NCI-H187 (cell line): ENCODE measurements at places on chromosomes 6 and 20.

- DNase-seq, result no peak
These were observed 127.8 kb downstream of the ATXN1 start for GRCh38 chr6:16633465-16633864.

DNA sequence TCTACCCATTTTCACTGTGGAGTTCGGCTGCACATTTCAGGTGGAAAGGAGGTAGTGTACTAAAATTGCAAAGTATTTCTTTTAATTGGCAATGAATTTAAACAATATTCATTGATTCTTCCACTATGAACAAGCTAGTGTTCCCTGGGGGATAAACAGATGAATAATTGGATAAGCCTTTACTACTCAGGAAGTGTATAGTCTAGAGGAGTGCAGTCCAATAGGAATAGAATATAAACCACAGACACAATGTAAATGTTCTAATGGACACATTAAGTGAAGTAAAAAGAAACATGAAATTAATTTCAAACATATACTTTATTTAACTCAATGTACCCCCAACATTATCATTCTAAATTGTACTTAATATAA is 28.7 kb downstream of the SGK1 start:
- no peak for DNase-seq

- DNase-seq, result no peak
These were observed 405.8 kb downstream of the CDH4 start for GRCh38 chr20:61657721-61658377.

DNA sequence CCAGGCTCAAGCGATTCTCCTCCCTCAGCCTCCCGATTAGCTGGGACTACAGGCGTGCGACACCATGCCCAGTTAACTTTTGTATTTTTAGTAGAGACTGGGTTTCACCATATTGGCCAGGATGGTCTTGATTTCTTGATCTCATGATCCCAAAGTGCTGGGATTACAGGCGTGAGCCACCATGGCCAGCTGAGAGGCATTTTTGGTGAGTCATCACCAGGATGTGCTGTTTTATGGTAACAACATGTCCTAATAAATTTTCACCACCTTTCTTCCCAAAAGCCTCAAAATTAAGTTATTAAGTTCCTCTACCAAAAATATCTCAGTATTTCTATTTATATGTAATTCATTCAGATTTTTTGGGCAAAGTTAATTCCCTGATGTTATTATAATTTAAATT is 53.5 kb downstream of the COL21A1 start:
- no peak for DNase-seq

GRCh38 chr20:18009116-18009515 is 40.3 kb downstream of the MGME1 start:
- no peak for DNase-seq

GRCh38 chr6:23202207-23202606 is 632.8 kb downstream of the HDGFL1 start:
- DNase-seq, result no peak

DNA sequence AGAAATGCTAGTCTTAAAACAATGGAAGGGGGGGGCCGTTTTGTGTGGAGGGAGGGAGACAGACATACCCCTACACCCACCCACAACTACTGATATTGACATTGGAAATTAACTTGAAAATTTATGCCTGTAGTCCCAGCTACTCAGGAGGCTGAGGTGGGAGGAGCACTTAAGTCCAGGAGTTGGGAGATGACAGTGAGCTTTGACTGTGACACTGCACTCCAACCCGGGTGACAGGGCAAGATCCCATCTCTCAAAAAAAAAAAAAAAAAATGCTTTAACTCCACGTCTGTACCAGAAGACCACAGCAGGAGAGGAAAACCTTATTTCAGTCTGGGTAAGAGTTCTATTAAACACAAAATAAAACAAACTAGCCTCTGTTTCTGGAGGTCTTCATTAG is 2.2 kb downstream of the TBC1D20 start:
- no peak for DNase-seq

DNA sequence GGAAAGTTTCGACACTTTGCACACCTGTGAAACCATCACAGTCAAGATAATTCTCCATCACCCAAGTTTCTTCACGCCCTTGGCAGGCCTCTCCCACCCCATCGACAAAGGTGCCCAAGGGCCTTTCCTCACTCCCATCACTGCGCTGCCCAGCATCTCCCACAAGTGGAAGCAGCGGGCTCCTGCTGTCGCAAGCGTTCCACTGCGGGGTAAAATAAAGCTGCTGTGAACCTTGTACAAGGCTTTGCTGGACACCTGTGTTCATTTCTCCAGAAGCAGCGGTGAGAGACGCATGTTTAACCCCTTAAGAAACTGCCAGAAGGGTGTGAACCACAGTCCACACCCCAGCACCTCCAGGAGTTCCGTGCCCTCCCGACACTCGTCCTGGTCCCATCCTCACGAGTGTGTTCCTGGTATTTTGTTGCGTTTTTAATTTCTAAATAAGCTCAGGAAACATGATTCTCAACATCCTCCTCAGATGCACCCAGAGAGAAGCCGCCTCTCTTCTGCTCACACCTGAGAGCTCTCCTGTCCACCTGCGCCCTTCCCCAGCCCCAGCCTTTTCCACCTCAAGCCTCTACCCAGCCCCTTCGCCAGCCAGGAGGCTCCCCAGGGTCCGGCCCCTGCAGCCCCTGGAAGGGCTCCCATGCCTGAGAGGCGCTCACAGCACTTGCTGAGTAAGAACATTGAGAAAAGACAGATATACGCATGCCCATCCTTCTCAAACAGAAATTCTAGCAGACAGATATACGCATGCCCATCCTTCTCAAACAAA is 97.5 kb downstream of the TAF4 start:
- DNase-seq, result no peak

DNA sequence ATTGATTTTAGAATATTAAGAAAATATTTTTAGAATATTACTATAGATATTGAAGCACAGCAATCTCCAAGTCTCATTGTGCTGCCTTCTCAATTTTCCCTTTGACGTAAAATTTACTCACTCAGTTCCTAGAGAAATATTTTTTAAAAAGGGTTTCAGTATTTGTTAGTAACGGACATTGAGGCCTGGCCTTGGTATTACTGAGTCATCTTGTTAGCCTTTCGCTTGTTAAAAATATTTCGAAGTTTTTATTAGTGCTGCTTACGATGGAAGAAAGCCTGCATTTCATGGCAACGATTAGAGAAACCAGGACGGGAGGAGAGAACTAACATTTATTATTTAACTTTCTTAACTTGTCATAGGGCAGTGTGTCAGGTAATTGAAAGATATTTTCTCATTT is 82.2 kb downstream of the TIAM2 start:
- no peak for DNase-seq

GRCh38 chr6:31956796-31957195 is 2.0 kb downstream of the NELFE start:
- DNase-seq, result no peak

GRCh38 chr6:99130897-99131873 is 183.4 kb upstream of the FBXL4 start:
- no peak for DNase-seq

DNA sequence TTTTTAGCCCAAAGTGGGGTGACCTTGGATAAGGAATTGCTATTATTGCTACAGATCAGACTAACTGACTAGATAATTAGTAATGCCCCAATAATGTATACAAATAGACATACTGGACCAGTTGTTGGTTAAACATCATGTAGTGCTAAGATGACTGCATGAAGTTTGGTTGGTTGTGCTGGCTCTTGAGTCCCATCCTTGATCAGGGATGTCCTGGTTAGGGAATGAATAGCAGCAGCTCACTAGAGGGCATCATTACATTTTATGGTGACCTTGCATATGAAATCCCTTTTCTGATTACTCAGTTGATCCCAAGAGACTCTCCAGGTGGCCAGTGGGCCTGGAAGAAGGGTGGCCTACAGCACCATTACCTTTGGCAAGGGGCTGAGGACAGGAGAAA is 10.9 kb downstream of the TPBG start:
- DNase-seq, result no peak

DNA sequence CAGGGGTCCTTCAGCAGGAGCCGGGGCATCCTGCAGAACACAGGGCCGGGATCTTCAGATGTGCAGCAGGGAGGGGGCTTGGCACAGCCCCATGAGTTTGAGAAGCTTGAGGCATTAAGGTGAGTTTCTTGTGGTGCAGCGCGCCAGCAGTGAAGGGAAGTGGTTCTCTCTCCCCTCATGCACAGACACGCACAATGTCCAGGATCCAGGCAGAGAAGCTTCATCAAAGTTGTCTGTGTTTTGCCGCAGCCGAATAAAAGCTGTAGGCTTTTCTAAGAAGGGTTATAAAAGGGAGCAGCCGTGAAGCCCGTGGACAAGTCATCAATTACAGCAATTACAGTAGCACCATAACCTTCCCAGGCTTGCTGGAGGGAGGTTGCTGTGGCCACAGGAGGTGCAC is 491.0 kb upstream of the CDH4 start:
- DNase-seq, result no peak

- DNase-seq, result no peak
These were observed 13.5 kb downstream of the TMEM170B start for GRCh38 chr6:11551053-11551452.

DNA sequence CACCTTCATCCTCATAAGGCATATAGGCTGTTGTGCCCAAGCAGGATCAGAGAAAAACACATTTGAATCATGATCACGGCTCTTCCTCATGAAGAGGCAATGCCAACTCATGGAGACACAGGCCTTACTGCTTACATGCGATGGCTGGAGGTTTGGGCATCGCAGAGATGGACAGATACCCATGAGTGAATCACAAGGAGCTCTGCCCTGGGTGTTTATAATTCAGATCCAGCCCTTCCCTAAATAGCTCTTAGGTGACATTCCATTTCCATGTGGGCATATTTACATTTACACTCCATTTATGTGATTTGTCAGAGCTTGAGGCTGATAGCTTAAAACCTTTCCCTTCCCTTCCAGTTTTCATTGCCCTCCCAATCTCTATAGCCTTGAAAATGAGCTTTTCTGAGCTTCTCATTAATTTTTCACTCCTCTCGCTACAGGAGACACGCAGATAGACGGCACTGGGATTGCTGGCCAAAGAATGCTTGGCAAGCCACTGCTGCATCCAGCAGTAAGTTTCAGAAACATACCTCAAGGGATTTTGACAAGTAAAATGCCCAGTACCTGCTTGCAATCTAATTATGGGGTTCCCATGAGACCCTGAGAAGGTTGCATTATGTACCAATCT is 249.1 kb downstream of the TBC1D7 start:
- no peak for DNase-seq

DNA sequence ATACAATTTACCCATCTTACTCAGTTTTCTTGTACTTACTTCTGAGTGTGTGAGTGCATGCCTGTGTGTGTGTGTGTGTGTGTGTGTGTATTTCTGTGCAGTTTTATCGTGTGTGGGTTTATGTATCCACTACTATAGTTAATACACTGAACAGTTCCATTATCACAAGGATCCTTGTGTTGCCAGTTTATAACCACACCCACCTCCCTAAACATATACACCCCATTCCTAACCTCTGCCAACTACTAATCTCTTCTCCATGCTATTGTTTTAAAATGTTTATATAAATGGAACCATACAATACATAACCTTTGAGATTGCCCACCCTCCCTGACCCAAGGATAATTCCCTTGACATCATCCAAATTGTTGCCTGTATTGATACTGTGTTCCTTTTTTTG is 18.7 kb downstream of the POFUT1 start:
- no peak for DNase-seq

- DNase-seq, result no peak
These were observed 338.8 kb downstream of the HAO1 start for GRCh38 chr20:7601431-7601830.

DNA sequence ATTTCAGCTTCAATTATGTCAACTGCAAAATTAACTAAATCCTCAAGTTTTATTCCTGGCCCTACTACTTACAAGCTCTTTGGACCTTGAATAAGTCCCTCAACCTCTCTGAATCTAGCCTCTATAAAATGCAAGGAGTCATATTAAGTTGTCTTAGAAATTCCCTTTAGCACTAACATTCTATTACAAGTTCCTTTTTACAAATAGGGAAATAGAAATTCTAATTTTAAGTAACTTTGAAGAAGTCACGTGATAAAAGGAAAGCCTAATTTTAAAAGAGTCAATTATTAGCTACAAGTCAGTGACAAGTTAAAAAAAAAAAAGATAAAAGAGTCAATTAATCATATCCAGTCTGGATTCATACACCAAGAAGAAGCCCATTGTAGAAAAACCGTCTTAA is 24.6 kb upstream of the GTF3C6 start:
- DNase-seq, result no peak

GRCh38 chr6:163182696-163183095 is 231.8 kb upstream of the QKI start:
- no peak for DNase-seq

GRCh38 chr6:145842693-145843546 is 28.3 kb upstream of the FBXO30 start:
- no peak for DNase-seq

DNA sequence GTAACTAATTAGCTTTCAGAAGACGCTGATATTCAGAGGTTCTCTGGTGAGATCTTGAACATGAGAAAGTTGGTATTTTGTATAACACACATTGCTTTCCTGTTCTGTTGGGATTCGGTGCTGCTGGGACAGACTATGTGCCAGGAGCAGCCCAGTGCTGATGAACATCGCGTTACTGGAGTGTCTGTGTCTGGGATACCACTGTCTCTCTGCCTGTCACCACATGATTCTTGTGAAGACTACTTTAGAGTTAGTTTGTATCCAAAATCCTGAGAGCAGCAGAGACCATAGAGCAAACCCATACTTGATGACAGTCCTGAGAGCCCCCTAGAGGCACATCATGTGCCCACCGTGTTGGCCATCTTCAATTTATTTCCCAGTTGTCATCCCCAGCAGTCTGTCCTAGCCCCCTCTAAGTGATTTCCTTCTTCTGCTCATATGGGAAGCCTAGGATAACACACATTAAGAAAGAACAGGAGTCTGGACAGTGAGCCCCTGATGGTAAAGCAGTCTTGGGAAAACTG is 41.8 kb upstream of the TINAG start:
- DNase-seq, result no peak

GRCh38 chr6:55758156-55758937 is 117.0 kb downstream of the BMP5 start:
- DNase-seq, result no peak

GRCh38 chr6:15264902-15265761 is 19.3 kb downstream of the JARID2 start:
- no peak for DNase-seq

- DNase-seq, result no peak
These were observed 25.4 kb upstream of the BCAS1 start for GRCh38 chr20:54095824-54096223.

DNA sequence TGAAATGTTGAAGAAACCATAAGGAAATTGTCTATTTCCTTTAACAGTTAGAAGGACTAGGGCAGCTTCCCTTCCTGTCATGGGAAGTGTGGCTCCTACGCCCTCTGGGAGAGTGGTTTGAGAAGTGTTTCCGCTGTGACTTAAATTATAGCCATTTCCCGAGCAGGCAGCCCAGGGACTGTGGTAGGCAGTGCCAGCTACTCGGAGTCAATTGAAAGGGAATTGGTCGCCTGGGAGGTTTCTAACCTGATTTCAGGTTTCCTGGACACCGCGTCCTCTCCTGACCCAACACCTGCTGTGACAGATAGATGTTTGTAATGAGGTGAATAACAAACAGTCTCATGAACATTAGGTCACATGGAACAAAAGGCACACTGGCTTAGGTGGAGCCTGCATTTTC is 256.1 kb upstream of the PLCB4 start:
- peak; percentile 24 for DNase-seq

- no peak for DNase-seq
These were observed 170.0 kb downstream of the GPX5 start for GRCh38 chr6:28695715-28696114.

GRCh38 chr20:8815208-8815607 is 253.7 kb upstream of the PLCB4 start:
- no peak for DNase-seq
